Suppressor macrophage treated with lipopolysaccharide for 1 hour (primary cell): ENCODE measurements at places on chromosomes 3 and 15.
A peak's percentile ranks its signal among the peaks of the same experiment; 100 is the strongest.

DNA sequence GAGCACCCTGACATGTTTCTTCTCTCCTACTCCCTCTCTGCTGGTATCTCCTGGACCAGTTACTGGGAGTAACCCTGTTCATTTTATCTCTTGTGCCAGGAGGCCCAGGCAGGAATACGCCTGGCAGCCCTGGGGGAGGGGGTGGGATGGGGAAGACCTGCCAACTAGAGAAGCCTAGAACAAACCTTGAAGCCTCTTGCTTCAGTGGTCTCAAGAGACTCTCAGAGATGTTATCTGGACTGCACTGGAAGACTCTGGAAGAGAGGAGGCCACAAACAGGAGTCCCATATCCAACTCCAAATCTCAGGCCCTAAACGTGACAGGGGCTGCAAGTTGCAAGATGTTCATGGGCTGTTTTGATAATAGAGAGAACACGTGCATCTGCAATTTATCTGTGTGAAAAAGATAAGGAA is at the start of gene EPB42:
TSS of gene EPB42 (minus strand) at position 28 of the 413 bp plus-strand sequence. CDS start 193 bp downstream, outside the sequence.
- no peak for DNase-seq

- no peak for DNase-seq
These were observed 1.4 kb upstream of the MUC13 start for GRCh38 chr3:124935794-124936542.

DNA sequence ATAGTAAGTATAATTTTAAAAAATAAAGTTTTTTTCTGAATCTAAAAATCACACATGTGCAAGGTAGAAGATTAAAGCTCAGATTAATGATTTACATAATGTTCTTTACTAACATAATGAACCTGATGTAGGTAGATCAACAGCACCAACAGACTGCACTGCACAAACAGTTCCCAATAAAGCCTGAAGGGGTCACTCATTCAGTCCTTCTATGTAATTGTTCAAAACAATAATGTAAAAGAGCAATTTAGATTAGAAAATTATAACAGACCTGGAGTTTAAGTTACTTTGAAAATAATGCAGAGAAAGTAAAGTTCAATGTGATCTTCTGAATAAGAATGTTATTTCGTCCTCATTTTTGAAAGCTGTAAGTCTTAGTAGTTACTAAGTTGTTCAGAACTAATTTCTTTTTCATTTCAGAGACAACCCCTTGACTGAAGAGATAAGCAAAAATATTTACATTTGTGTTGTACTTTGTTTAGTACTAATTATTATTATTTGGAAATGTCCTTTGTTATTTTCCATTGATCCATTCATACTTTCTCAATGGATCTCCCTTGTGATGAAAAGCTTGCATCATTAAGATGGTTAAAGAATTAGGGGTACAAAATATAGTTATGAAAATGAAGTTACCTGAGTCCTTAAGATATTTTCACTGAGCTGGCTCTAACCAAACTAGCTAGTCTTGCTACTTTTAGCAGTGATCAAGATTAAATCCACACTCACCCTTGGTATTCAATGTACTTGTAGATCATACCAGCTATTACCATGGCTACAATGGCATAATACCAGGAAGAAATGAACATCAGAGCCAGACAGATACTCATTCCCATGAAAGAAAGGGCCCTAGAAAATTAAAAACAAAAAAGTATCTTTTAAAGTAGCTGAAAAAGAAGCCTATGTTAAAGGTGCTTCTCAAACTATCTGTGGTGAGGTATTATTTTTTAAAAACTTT is 16.8 kb downstream of the EMC4 start:
- DNase-seq: peak; percentile 63

GRCh38 chr3:115381573-115381912 is 234.5 kb upstream of the ZBTB20 start:
- DNase-seq: no peak
